ENCODE measurements at places on chromosomes 6 and 20.
A peak's percentile ranks its signal among the peaks of the same experiment; 100 is the strongest.

DNA sequence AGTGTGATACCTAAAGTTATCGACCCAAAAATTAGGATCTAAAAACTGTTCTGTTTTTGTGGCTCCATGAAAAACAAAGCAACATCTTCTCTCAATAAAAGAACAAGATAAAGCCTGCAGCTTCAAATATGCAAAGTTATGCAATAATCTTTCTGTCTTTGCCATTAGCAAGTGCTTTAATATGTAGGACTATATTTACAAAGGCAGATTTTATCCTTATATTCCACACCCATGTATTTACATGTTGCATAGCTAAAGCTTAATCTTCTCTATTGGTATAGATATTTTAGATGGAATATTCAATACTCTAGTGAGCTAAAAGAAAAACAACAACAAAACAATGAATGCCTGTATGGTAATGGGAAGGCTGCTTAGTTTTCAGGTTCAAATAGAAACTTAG lies 628.2 kb downstream of the PHF3 start:
- no peak for DNase-seq

GRCh38 chr6:148491638-148492251 lies 149.1 kb downstream of the SASH1 start:
- no peak for DNase-seq

- no peak for DNase-seq
Observed at GRCh38 chr6:148793721-148794120, 46.9 kb downstream of the UST start.

DNA sequence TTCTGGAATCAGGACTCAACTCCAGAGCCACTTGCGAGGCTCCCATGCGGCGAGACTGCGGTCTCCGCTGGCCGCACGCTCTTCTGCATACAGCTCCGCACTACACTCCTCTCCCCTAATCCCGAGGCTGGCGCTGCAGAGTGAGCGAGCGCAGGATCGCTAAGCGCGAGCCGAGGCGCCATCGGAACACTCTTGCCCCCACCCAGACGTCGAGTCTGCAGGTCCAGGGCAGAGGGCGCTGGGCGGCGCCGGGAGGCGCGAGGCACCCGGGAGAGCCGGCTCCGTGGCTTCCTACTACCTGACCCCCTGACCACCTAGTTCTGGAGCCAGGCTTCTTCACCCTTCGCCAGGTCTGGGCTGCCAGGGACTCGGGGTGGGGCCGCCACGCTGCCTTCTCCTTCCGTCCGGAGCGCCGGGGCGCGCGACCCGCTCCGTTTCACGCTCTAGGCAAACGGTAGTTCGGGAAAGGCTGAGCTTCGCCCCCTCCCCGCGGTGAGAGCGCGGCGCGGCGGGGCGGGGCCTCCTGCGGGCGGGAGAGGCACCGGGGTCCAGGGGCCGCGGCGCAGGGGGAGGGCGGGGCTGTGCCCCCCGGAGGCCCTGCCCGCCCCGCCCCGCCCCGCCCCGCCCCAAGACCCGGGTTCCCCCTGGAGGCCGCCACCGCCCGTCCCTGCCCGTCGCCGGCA lies 5.4 kb upstream of the TUBB2A start:
- peak; percentile 69 for DNase-seq

GRCh38 chr6:147614501-147614900 lies 106.0 kb downstream of the SAMD5 start:
- no peak for DNase-seq

DNA sequence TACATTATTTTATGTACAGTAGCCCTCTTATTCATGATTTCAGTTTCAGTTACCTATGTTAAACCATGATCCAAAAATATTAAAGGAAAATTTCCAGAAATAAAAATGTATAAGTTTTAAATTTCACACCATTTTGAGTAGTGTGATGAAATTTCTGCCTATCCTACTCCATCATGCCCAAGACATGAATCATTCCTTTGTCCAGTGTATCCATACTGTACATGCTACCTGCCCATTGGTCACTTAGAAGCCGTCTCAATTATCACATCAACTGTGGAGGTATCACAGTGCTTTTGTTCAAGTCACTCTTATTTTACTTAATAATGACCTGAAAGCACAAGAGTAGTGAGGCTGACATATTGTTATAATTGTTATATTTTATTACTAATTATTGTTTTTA lies 32.3 kb upstream of the PLCB4 start:
- DNase-seq: no peak

DNA sequence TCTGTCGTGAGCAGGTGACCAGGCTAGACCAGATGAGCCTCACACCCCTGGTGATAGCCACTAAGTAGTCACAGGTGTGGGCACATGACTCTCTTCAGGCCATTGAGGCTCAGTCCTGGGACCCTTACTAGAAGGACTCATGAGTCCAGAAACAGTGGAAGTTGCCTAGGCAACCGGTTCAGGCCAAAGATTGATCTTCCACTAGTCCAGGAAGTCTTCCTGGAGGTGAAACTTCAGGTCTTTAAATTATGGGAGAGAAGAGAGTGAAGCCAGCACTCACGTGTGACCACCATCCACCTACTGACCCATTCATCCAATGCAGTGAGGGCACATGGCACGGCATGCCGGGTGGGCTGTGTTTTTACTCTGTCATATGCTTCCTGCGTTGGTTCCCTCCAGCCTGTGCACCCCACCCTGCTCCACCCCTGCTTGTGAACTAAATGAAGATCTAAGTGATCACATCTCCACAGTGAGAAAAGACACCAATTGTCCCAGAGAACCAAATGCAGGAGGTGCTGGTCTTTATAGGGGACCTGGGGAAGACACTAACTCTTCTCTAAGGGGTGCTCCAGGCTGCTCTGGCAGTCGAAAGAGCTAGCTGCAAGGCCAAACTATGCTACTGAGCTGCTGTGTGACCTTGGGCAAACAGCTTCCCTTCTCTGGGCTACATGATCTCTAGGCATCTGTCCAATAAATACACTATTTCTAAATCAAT lies 12.5 kb upstream of the STX16 start:
- no peak for DNase-seq

DNA sequence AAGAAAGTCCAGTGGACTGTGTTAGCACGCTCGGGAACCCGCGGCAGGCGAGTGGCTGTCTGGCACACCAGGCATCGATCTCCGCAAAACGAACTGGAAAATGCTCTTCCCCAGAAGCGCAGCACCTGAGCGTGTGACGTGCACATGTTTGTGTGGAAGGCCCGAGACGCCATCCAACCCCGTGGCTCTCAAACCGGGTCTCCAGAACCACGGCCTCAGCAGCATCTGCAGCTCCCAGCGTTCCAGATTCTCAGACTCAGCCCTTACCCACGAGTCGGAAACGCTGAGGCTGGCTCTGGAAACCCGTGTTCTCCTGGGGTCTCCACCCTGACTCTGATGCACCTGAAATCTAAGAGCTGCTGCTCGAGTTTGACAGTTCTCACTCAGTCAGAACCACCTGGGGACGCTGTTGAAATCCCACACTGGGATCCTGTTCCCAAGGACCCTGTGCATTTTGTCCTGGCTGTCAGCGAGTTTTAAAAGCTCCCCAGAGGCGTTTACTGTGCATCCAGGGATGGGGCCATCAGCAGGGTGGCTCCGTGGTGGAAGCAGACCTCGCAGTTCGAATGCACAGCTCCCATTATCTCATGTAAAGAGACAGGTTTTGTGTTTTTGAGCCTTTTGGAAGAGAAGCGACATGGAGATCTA lies 69.0 kb downstream of the DLL1 start:
- DNase-seq: peak; percentile 9

GRCh38 chr6:144075875-144076274 lies 19.5 kb downstream of the SF3B5 start:
- DNase-seq: no peak

DNA sequence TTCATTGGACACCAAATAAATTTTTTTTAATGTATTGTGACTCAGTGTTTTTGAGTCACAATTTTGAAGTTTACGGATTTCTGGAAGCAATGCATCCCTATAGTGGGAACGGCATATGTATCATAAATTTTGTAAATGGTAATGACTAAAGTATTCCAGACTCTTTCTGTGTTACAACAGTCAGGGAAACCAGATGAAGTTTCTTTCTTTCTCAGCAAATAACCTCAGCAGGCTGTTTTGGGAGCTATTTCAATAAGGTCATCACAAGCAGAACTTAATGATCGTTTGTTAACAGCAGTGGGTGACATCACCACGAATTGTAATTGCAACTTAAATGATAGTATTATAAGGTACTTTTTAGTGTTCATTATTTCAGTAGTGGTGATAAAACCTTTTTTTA lies 52.0 kb downstream of the HIVEP1 start:
- DNase-seq: no peak

GRCh38 chr6:129619579-129620233 lies 90.3 kb downstream of the ARHGAP18 start:
- no peak for DNase-seq

DNA sequence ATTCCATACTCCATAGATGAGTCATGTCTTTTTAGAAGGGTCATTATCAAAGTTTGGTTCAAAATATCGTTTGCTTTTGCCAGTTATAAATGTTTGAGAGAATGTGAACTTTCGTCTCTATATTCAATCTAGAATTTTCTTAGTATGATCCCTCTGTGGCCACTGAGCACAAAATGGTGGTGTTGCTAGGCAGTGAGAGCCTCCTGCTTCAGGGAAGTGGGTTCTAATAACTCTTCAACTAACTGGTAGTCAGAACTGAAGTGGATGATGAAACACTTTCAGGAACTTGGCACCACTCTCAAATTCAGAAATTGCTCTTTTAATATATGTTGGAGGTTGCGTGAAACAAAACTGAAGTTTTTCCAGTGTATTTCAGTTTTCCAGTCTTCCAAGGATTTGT lies 125.0 kb upstream of the DOK5 start:
- DNase-seq: no peak

DNA sequence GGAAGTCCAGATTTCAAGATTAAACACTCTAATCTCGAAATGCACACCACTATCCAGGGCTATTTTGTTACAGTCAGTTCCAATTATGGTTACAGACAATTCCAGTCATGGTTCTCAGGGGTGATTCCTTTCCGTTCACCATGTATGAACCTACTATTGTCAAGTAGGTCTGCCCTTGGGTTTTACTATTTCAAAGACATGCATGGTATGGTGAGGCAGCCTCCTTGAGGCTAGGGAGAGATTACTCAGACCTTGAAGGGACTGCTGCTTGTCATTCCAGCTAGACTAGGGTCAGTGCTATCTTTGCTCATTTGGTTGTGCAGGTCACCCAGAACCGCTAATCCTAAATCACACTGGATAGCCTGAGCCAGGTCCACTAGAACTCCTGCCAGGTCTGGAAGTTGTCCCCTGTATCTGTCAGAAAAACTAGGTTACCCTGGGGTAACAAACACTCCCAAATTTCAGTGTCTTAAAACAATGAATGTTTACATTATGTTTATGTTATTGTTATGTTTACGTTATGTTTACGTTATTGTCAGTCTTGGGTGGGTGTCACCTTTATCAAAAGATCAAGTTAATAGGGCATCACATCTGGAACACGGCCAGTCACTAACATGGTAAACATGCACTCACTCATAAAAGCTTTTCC lies 41.1 kb upstream of the E2F3 start:
- no peak for DNase-seq

DNA sequence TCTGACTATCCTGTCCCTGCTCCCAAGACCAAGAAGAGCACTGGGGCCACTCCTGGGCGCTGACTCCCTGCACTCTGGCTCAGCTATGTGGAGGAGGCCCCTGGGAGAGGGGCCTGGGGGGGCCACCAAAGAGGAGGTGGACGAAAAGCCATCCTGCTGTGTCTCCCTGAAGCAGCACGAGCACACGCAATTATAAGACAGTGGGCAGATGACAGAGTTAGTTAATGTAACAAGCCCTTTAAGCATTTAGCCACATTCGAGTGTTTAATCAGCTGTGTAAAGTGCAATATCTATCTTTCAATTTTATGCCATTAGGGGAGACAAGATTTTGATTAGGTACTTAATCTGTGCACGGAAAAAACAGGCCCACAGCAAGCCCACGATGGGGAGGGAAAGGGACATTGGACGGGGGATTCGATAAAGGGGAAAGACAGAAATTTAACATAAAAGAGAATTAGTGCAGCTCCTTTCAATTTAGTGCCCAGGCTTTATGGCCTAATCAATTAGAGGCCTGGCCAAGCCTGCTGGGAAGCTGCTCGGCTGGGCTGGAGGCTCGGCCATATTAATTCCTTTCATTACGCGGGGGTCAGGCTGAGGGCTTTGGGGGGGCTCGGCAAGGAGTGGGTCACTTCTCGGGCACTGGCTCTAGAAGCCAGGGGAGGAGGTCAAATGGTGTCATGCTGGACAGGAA lies 286.2 kb downstream of the DHX35 start:
- no peak for DNase-seq

DNA sequence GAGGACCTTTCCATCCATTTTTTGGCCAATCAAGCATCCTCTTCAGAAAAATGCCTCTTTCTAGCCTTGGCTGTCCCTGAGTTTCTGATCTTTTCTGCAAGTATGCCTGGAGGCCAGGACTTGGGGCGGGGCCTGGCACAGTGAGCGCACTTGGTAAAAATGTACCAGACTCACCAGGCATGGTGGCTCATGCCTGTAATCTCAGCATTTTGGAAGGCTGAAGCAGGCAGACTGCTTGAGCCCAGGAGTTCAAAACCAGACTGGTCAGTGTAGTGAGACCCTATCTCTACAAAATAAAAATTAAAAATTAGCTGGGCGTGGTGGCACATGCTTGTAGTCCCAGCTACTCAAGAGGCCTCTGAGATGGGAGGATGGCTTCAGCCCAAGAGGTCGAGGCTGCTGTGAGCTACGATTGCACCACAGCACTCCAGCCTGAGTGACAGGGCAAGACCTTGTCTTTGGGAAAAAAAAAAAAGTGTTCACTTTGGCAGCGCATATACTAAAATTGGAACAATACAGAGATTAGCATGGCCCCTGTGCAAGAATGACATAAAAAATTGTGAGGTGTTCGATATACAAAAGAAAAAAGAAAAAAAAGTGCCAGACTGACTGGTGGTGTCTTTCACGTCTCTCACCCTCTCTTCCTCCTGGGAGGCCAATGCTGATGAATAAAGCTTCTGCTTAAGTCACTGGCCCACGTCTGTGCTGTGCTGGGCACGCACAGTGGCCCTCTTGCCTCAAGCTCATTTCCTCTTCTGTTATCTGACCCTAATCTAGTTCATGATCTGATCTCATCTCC lies 18.1 kb upstream of the SLC9A8 start:
- DNase-seq: no peak

- no peak for DNase-seq
Observed at GRCh38 chr20:40763646-40764295, 74.7 kb upstream of the MAFB start.

DNA sequence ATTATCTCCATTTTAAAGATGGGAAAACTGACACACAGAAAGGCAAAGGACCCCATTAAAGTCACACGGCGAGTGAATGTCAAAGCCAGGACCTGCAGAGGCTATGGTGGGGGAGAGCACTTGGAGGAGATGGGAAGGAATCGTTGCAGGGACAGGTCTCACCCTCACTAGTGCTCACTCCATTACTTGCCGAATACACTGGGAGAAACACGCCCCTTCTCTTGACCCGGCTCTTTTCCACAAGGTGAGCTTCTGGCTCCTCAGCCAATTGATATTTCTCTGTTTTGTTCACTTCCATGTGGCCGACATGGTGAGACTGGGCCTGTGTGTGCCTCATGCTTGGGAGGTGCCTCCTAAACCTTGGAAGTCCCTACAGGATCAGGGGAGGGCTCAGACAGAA lies 117.8 kb upstream of the KCNG1 start:
- no peak for DNase-seq
